ENCODE measurements at places on chromosomes 1 and 21.

DNA sequence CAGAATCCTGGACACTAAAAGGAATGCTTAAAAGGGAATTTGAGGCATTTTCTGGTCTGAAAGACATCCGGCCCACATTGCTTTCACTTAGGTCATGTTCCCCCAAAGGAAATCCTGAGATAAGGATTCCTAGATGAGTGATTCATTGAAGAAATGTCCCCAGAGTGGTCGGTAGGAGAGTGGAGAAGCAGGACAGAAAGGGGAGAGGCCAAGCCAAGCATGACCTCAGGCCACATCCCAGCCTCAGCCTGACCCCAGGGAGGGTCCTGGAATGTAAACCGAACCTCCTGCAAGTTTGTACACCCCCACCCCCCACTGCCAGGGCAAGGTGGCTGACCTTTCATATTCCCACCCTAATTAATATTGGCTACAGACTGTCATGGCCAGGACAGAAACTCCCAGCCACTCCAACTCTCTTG lies 16.6 kb downstream of the HIVEP3 start:
- no peak for DNase-seq

- DNase-seq: no peak
Measured at GRCh38 chr21:15992171-15992570, 262.4 kb downstream of the USP25 start.

- DNase-seq: peak; percentile 25
Measured at GRCh38 chr1:199173356-199173755, 534.5 kb downstream of the PTPRC start.

DNA sequence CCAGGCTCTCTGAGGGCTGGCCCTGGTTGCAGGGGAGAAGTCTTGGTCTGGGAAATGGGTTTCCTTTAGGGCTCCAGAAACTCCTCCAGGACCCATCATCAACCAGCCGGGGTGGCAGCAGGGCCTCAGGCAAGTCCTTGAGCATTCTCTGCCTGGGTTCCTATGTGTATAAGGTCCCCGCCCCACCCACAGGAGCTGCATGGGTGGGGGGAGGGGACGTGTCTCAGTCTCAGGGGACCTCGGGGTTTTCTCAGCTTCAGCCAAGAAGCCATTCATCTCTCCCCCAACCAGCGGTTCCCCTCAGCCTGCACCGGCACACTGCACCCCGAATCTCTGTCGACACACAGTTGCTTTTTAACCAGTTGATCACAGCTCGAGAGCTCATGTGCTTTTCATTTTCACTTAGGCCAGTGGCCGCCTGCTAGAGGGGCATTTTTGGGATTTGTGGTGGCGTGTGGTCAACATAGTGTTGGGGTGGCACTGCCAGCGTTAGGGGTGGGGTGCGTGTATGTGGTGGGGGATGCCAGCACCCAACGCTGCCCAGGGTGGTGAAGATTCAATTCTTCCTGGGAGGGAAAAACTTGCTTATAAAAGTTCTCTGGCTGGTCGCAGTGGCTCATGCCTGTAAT lies 6.5 kb downstream of the RUNX3 start:
- no peak for DNase-seq

GRCh38 chr1:185535621-185536020 lies 198.6 kb upstream of the HMCN1 start:
- DNase-seq: no peak

- no peak for DNase-seq
Measured at GRCh38 chr1:162138112-162138511, 68.6 kb downstream of the NOS1AP start.

DNA sequence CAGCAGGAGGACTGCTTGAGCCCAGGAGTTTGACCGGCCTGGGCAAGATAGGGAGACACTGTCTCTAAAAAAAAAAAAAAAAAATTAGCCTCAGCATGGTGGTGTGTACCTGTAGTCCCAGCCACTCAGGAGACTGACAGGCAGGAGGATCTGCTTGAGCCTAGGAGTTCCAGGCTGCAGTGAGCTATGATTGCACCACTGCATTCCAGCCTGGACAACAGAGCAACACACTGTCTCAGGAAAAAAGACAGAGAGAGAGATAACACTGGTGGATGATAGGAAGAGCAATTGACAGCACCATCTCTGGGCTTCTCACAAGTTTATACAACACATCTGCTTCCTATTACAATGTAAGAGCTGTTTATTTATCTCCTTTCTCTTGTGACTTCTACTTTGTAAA lies 2.4 kb upstream of the RNU11 start:
- DNase-seq: no peak

GRCh38 chr1:168084396-168085231 lies 52.1 kb downstream of the GPR161 start:
- DNase-seq: peak; percentile 38
